ENCODE measurements at places on chromosomes 5 and 9. TPM values are rescaled to one million over a fixed set of nuclear protein-coding genes. Genes with fewer than 3 reads are reported as not detected.

SLC4A9 gene
- total RNA-seq = 0.76 TPM

DNA sequence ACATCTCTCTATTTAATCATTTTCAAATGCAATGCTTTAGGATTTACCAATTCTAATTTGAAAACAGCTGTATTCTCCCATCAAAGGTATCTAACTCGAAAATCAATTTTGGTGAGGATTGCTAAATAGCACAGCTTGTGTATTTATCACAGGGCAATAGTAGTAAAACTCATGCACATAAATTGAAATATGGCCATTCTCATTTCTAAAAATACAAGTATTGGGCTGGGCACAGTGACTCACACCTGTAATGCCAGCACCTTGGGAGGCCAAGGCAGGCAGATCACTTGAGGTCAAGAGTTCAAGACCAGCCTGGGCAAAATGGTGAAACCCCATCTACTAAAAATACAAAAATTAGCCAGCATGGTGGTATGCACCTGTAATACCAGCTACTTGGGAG lies 164.8 kb upstream of the RASA1 start:
- no peak for DNase-seq
- H3K4me1 ChIP-seq = no peaks in the 10 kb centered on the region
- H3K4me3 ChIP-seq = no peak overlapping the region
- H3K36me3 ChIP-seq = no peaks in the 10 kb centered on the region
- no peaks in the 10 kb centered on the region for H3K27me3 ChIP-seq
- no peak overlapping the region for H3K27ac ChIP-seq

DNA sequence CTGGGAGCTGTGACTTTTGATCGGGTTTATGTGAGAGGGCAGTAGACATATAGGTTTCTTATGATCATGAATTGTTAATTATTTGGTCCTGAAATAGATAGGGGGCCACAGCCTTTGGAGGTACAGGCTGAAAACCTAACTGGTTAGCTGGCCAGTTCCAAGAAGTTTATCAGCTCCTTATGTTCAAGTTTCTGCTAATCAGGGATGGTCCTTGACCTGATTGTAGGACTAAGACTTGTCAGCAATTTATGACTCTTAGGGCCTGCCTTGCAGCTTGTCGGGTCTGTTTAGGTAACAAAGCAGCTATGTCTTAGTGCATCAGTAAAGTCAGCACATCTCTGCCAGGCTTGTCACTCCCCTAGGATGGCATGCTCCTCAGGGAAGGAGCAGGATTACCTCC lies 151.8 kb upstream of the RUSC2 start:
- no peak for DNase-seq
- H3K4me1 ChIP-seq = peaks cover 9% of the 10 kb centered on the region
- no peaks in the 10 kb centered on the region for H3K36me3 ChIP-seq
- no peak overlapping the region for H3K4me3 ChIP-seq
- no peak overlapping the region for H3K27ac ChIP-seq
- no peaks in the 10 kb centered on the region for H3K27me3 ChIP-seq

- no peaks in the 10 kb centered on the region for H3K4me1 ChIP-seq
- no peak overlapping the region for H3K27ac ChIP-seq
- H3K27me3 ChIP-seq = no peaks in the 10 kb centered on the region
Measured at GRCh38 chr5:40587376-40587775, 92.3 kb upstream of the PTGER4 start.

DNA sequence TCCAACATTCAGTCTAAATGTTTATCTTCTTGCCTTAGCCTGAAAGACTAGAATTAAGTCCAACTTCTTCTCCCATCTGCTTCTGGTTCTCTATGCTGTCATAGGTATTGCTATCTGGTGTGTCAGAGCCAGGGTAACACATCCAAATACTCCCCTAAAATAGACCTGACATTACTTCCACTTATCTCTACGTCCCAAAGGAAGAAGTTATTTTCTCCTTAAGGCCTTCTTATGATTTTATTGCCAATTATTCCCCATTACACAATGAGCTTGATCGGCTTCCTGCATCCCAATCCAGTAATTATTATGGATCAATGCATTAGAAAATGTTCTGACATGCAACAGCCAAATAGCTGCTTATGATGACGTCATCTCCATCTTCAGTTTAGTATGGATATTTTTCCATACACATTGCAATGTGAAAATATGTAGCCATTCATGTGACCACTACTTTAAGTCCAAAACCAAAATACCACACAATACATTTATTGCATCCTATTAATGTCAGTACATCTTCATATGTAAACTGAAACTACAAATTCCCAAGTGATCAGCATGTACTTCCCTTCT lies 555.5 kb downstream of the MAT2B start:
- no peak overlapping the region for H3K27ac ChIP-seq
- no peaks in the 10 kb centered on the region for H3K36me3 ChIP-seq
- no peak overlapping the region for H3K4me3 ChIP-seq
- H3K27me3 ChIP-seq = no peaks in the 10 kb centered on the region
- no peak for DNase-seq
